ENCODE measurements at places on chromosomes 6 and 20. TPM values are rescaled to one million over a fixed set of nuclear protein-coding genes. Genes with fewer than 3 reads are reported as not detected.

The RSPO4 gene
- 0.10 TPM for total RNA-seq

The TAAR8 gene
- total RNA-seq = not detected

The RFX6 gene
- not detected for total RNA-seq

The CTCFL gene
- total RNA-seq = not detected

GRCh38 chr6:134984821-134985220, 34.9 kb upstream of the ALDH8A1 start:
- peaks cover 47% of the 10 kb centered on the region for H3K4me1 ChIP-seq
- DNase-seq = no peak
- no peaks in the 10 kb centered on the region for H3K27me3 ChIP-seq
- H3K4me3 ChIP-seq = no peak overlapping the region

- DNase-seq = no peak
- peaks cover 24% of the 10 kb centered on the region for H3K36me3 ChIP-seq
- no peak overlapping the region for H3K4me3 ChIP-seq
- H3K27ac ChIP-seq = no peak overlapping the region
- peaks cover 14% of the 10 kb centered on the region for H3K4me1 ChIP-seq
- no peaks in the 10 kb centered on the region for H3K27me3 ChIP-seq
Observed at GRCh38 chr6:16329233-16329632, 90.8 kb downstream of the GMPR start.

DNA sequence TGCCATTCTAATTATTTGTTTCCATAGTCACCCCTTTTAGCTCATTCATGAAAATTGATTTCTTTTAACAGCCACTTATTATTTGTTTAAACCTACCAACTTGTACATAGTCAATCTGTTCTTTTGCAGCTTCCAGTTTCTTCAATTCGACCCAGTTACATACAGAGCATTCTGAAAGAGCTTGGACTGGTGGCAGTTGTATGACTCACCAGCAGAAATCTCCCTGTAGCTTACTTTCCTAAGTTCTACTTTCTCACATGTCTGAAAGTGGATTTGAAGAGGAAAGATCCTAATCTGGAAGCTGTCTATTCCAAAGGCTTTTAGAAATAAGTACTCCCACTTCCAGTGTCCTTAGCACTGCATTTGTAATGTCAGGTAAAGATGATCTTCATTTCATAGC, 447.9 kb downstream of the HTR1B start:
- H3K4me1 ChIP-seq = no peaks in the 10 kb centered on the region
- no peak overlapping the region for H3K27ac ChIP-seq
- no peak overlapping the region for H3K4me3 ChIP-seq
- no peaks in the 10 kb centered on the region for H3K36me3 ChIP-seq
- H3K27me3 ChIP-seq = no peaks in the 10 kb centered on the region

- H3K4me1 ChIP-seq = no peaks in the 10 kb centered on the region
- no peak for DNase-seq
- no peaks in the 10 kb centered on the region for H3K36me3 ChIP-seq
- H3K27ac ChIP-seq = no peak overlapping the region
- no peak overlapping the region for H3K4me3 ChIP-seq
Observed at GRCh38 chr6:136307351-136307750, 17.7 kb upstream of the BCLAF1 start.

GRCh38 chr6:164230259-164230658, 815.7 kb downstream of the QKI start:
- H3K4me3 ChIP-seq = no peak overlapping the region
- H3K36me3 ChIP-seq = no peaks in the 10 kb centered on the region
- DNase-seq = no peak
- no peak overlapping the region for H3K27ac ChIP-seq

- DNase-seq = no peak
- no peak overlapping the region for H3K4me3 ChIP-seq
- H3K36me3 ChIP-seq = peaks cover 6% of the 10 kb centered on the region
- H3K4me1 ChIP-seq = peaks cover 39% of the 10 kb centered on the region
Observed at GRCh38 chr20:57438552-57438951, 47.4 kb downstream of the RBM38 start.

DNA sequence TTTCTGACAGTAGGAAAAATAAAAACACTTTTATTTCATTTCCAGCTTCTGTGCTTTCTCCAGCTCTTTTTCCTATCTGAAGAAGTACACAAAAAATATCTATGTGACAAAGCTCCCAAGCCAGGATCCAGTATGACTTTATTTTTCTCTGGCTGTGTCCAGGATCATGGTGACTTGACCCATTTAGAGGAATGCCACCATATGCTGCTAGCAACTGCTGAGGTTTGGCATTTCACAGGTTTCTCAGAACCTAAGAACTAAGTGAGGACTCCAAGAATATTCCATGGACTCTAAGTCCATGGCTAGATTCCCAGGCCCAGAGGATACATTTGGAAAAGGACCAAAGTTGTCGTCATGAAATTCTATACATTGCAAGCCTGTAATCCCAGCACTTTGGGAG, 876.6 kb upstream of the FLRT3 start:
- no peaks in the 10 kb centered on the region for H3K27me3 ChIP-seq
- no peak overlapping the region for H3K27ac ChIP-seq
- no peak overlapping the region for H3K4me3 ChIP-seq
- H3K4me1 ChIP-seq = no peaks in the 10 kb centered on the region

DNA sequence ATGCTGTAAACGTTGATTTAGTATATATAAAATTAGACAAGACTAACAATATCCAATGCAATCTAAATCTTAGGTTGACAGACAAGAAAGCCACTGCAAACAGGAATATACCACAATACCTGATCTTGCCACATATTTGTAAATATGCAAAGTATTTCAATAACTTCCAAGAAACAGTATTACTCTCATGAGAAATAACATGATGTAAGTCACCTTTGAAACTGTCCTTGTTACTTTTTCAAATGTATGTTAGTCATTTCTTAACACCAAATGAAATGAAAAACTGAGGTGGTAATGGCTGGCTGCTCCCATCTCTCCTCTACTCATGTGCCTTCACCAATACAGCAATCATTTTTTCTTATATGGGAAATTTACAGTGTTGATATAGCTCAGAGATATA, 118.7 kb downstream of the ATG5 start:
- peaks cover 53% of the 10 kb centered on the region for H3K36me3 ChIP-seq
- no peak overlapping the region for H3K27ac ChIP-seq
- DNase-seq = no peak
- H3K4me3 ChIP-seq = no peak overlapping the region
- peaks cover 20% of the 10 kb centered on the region for H3K4me1 ChIP-seq
- H3K27me3 ChIP-seq = no peaks in the 10 kb centered on the region

DNA sequence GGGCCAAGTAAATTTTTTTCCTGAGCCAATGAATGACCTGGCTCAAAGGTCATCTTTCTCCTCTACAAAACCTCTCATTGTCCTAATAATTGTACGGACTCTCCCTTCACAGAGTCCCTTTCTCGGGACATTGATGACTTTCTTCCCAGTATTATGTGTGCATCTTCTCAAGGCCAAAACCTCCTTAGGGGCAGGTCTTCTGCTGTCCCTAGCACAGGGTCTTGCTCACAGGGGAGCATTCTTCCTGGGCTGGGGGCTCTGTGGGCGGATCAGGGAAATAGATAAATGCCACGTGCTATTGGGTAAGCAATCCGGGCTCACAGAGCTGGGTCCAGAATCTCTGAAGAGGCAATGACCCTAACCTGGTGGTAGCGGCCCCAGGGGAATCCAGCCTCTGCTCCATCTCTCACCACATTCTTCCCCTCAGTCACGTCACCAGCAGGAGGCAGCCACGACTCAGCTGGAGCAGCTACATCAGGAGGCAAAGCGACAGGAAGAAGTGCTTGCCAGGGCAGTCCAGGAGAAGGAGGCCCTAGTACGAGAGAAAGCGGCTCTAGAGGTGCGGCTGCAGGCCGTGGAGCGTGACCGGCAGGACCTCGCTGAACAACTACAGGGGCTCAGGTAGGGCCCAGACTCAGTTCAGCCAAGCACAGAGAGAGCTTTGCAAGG, 23.5 kb downstream of the CEP250 start:
- H3K4me1 ChIP-seq = peaks cover 2% of the 10 kb centered on the region
- no peak overlapping the region for H3K4me3 ChIP-seq
- no peak overlapping the region for H3K27ac ChIP-seq
- peak; percentile 25 for DNase-seq

Data from activated CD4-positive, alpha-beta T cell treated with anti-CD3 and anti-CD28 coated beads, Interleukin-2, amount 10 ng/mL, durations not matched to agents 7 days and 5 days (primary cell).